GM13976 (cell line): ENCODE measurements at places on chromosomes 1 and 21.

DNA sequence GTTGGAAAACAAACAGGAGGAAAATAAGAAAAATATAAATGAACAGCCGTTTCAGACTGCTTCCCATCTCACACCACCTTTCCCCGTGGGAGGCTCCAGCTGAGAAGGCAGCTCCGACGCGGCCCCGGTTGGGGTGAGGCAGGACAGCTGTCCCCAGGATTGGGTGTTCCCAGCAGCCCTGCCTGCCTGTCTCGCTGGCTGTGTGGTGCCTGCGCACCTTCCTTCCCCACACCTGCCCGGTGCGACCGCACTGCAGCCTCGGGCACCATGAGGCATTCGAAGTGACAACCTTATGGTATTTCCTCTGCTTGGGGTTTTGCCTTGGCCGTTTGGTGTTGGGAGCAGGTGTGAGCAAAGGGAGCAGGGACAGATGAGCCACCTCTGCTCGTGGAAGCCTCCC, 161.6 kb downstream of the PRDM16 start:
- DNase-seq: no peak

DNA sequence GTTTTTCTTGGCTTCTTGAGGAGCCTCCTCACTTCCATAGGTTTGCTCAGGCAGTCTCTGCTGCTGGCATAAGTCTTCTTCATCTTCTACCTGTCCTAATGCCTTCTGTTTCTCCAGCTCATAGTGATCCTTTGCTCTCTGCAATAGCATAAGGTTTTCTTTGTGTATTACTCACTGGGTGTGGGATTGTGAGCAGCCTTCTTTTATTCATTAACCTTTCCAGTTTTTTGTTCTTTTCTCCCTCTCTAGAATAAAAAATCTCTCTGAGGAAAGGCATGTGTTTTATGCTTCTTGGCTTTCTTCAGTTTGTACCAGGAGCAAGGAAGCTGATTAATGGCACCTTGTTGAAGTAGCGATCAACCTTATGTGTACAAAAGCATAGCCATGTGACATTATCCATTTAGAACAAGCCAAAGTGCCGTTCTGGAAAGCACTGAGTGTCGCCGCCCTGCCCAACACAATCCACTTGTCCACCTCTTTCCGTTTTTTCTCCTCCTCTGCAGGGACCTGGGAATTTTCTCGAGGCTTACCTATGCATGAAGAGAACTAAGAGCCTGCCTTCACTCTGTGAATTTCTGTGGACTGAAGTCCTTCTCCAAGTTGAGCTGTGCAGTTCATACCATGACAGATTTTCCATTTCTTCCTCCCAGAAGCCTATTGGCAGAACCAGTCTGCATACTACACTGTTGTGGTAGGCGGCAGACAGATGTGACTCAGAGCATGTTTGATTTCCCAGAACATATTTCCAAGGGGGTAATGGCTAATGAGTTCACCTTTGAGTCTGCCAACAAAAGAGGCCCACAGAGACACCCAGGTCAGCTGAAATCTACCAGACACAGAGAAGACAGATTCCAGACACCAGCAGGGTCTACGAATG, 39.0 kb downstream of the DPT start:
- DNase-seq: no peak

- DNase-seq: no peak
Observed at GRCh38 chr1:9317591-9318417, 25.1 kb downstream of the SPSB1 start.

- no peak for DNase-seq
Observed at GRCh38 chr1:192161976-192162375, 3.7 kb downstream of the RGS18 start.

GRCh38 chr1:18130356-18130755, 22.8 kb downstream of the IGSF21 start:
- DNase-seq: no peak

DNA sequence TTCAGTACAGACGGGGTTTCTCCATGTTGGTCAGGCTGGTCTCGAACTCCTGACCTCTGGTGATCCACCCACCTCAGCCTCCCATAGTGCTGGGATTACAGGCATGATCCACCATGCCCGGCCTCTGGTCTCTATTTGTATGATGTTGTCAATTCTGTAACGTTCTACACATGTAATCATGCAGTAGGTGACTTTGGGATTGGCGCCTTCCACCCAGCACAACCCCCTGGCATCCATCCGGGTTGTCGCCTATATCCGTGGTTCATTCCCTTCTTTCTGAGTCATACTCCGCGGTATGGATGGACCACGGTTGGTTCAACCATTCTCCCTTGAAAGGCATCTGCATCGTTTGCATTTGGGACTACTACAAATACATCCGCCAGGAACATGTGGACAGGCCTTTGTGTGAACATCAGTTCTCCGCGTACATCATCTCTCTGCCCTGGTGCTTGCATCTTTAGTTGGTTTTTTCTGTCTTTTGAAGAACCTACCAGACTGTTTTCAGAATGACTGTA, 72.1 kb downstream of the PDE9A start:
- DNase-seq: no peak

DNA sequence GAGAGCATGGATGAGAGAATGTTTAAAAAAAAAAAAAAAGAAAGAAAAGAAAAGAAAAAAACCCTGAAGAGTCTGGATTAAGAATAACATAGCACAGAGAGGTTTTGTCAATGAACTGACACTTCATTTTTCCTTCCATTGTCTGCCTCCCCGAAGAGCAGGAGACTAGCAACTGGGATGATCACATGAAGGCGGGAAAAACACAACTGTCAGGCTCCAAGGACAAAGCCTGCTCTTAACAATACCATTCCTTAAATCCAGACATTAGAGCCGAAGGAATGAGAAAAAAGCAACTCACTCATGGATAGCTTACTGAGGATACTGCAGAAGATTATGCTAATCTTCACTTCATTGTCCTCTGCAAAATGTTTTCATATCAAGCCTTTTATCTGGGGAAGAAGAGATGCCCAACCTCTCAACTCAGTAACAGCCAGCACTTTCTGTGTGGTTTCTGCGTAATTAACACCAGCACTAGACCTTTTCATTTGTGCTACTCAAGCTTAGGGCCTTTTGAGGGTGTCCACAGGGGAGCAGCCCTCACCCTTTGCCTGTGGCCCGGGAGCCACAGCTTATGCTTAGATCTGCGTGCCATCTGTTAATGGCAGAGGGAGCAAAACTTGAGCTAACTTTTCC, 182.3 kb downstream of the BARHL2 start:
- DNase-seq: no peak

- no peak for DNase-seq
Observed at GRCh38 chr1:48588061-48588460, 116.1 kb upstream of the SPATA6 start.
